ENCODE measurements at places on chromosomes 5 and 9.
A peak's percentile ranks its signal among the peaks of the same experiment; 100 is the strongest.

GRCh38 chr5:134145779-134146581 is 30.8 kb downstream of the SKP1 start:
- peak; percentile 87 for DNase-seq

DNA sequence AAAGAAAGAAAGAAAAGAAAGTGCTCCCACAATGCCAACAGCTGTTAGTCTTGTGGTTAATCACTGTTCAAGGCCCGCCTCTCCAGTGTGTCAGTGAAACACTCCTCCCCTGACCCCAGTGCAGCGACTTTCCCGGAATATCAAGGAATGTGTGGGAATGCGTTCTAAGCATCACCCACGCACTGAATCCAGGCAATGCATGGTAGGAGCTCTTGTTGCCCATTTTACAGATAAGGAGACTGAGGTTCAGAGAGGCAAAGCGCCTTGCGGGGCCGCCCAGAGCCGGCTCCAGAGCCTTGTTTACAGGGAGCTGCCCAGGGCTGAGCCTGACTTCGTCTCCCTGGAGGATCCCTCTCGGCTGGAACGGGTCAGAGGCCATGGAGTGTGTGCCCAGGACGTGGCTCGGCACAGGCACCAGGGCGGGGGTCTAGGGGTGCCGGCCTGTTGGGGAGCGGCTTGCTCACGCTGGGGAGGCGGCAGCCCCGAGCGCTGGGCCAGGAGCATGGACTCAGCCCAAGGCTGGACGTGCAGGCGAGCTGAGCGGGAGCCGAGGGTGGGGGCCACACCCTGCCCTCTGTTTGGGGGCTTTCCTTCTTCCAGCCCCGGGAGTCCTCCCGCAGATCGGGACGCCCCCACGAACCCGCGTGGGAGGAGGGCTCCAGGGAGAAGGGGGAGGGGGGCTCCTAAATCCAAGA is 823 bp downstream of the ST6GALNAC6 start:
- DNase-seq: no peak

DNA sequence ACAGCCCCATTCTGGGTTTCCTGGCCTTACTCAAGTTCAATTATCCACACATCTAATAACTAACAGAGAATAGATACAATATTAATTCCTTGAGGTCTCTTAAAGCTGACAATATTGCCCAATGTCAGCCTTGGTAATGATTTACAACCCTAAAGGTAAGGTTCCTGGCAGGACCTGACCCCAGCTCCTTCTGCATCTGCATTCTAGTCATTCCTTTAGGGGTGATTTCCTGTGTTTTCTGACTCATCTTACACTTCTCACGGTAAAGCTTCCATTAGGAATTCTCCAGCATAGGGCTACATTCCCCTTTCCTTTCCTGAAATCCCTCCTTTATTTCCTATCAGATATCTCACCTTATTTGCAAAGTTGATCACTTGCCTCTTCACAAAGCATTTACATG is 9.3 kb downstream of the HAVCR1 start:
- no peak for DNase-seq

GRCh38 chr5:121377461-121377860 is 474.2 kb upstream of the FTMT start:
- DNase-seq: no peak

- no peak for DNase-seq
Observed at GRCh38 chr5:78979909-78980308, 5.2 kb downstream of the ARSB start.

- DNase-seq: no peak
Observed at GRCh38 chr9:112408819-112409218, 28.9 kb downstream of the HSDL2 start.

DNA sequence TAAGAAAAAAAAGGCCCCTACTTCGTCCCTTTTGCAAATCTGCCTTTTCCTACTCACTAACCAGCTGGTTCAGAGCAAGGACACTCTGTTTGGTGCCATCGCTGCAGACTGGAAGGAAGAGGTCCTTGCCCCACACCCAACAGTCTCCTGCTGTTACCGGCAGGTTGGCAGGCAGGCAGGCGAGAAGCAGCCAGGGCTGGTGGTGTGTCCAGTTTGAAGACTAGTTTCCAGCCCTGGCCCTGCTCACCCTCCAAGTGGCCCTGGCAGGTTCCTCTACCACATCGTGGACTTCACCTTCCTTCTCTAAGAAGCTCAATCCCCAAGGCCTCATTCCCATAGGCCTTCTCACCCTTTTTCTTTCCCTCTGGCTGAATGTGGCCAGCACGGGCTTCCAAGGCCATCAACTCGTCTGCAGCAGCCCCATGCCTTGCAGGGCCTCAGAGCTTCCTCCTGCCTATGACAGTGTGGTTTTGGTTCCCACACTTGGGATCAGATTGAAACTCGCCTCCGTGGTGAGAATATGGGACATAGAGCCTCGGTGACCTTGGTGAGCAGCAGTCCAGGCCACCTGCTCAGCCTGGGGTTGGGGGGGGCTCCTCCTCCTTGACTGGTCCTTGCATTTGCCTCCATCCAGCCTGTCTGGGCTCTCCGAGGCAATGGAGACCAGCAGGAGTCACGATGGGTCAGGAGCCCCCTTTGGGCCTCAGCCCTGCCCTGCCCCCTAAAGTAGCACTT is 22.9 kb downstream of the TGFBI start:
- no peak for DNase-seq

DNA sequence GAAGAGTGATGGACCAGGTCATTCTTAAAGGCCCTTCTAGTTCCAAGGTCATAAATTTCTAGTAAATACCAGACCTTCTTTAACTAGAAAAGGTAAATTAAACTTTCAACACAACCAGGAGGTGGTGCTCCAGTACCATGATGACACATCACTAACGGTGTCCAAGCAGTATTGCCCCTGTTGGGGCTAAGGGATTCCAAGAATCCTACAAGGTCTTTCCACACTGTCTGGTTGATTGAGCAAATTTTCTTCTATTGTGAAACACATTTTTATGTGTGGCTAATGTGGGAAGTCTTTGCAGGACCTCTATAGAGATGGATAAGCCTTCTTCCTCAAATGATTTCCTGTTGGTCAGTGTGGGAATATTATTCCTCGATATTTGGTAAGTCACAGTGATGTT is 459.6 kb upstream of the PAPPA start:
- DNase-seq: no peak

DNA sequence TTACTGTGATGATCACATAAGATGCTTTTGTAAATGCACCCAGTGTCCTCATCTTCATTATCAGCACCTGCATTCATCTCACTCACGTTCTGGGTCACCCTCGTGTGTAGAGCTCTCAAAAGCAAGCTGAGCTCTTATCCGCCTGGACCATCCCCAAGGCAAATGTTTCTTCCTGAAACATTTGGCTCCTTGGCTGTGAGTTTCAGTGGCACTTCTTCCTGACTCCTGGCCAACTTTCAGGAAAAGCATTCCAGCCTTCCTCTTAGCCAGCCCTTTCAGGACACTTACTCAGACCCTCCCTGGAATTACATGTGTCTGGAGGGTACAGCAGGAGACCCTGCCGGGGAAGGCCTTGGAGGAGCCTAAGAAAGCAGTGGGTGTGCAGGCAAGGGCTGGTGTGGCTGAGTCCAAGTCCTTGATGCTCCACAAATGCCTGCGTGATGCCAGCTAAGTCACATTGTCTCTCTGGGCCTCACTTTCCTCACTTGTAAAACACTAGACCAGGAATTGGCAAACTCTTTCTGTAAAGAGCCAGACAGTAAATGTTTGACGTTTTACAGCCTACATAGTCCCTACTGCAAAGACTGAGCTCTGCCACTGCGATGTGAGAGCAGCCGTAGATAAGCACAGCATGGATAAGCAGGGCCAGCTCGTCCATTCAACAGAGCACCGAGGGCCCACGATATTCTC is 72.1 kb downstream of the PDE6A start:
- DNase-seq: no peak

DNA sequence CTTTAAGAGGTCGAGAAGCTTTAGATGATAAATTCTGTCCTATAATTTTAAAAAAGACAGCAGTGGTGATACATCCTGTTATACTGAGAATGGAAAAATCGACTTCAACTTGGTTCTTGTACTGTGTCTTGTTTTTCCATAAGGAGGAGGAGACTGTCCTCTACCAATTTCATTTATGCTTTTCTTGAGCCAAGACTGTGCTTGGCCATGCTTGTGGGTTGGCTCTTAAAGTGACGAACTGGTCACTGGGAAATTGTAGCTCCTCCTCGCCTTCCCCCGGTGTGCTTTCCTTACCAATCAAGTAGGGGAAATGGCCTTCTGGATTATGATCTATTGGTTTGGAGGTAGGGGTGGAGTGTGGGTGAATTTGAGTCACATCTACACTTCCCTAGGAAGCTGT is 67.1 kb upstream of the HSPB3 start:
- DNase-seq: no peak

GRCh38 chr5:56950626-56951125 is 1.2 kb downstream of the MIER3 start:
- peak; percentile 44 for DNase-seq

GRCh38 chr9:135300346-135301141 is 179.0 kb upstream of the PPP1R26 start:
- no peak for DNase-seq

DNA sequence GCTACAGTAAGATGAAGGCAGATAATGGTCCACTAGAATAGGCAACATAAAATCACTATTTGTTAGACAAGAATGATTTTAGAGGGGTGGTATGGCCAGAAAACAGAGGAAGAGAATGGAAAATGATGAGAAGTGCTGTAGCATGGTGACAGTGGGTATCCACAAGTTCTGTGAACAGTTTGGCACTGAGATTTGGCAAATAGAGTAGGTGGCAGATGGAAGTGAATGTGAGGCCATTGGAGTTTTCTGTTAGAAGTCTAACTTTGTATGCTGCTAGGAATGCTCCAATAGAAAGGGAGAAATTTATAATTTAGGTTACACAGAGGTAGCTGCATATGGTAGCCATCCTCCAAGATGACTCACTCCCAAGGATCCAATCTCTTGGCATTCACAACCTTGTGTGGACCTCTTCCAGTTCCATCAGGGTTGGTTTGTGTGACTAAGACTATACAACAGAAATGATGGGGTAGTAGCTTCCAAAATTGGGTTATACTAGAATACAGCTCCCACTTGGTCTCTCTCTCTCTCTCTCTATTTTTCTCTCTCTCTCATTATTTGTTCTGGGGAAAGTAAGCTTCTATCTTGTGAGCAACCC is 646.9 kb upstream of the ZNF608 start:
- DNase-seq: no peak

GRCh38 chr5:98309785-98310598 is 463.5 kb upstream of the RGMB start:
- DNase-seq: peak; percentile 1

DNA sequence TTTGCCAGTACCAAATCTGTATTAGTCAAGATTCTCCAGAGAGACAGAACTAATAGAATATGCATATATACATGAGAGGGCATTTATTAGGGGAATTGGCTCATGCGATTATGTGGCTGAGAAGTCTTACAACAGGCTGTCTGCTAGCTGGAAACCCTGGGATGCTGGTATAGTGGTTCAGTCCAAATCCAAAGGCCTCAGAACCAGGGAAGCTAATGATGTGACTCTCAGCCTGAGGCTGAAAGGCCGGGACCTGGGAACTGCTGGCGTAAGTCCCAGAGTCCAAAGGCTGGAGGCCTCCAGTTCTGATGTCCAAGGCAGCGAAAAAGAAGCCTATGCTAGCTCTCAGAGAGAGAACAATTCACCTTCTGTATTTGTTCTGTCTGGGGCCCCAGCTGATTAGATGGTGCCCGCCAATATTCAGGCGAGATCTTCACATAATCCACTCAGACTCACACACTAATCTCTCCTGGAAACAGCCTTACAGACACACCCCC is 84.1 kb downstream of the KIAA1958 start:
- no peak for DNase-seq
